Colonic mucosa (tissue), 4 donors: ENCODE measurements at places on chromosomes 7 and 10. TPM values are rescaled to one million over a fixed set of nuclear protein-coding genes. Genes with fewer than 3 reads are reported as not detected.

The LRRD1 gene
- total RNA-seq: not detected

The PON1 gene
- total RNA-seq: not detected

The ERV3-1 gene
- total RNA-seq: 5.5 TPM

The CDC123 gene
- total RNA-seq: 84.5 TPM

The AGK gene
- 21.1 TPM for total RNA-seq

DNA sequence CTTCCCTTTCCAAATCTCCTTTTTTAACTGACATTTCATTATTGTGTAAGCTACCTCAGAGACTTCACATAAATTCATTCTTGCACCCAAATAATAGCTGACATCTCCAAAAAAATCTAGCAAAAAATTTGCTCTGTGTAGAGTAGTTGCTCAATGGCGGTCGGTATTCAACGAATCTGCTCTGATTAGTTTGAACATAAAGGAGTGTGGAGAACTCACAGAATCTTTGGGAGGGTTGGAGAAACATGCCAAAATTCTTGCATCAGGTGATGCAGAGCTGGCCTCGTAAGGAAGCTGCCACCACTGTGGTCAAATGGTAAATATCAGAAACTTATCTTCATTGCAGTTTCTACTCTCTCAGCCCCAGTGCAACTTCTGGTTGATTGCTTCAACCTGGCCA is 201.2 kb upstream of the MDFIC start:
- DNase-seq: no peak

GRCh38 chr7:101146-102046 is 91.0 kb upstream of the FAM20C start:
- DNase-seq: no peak

DNA sequence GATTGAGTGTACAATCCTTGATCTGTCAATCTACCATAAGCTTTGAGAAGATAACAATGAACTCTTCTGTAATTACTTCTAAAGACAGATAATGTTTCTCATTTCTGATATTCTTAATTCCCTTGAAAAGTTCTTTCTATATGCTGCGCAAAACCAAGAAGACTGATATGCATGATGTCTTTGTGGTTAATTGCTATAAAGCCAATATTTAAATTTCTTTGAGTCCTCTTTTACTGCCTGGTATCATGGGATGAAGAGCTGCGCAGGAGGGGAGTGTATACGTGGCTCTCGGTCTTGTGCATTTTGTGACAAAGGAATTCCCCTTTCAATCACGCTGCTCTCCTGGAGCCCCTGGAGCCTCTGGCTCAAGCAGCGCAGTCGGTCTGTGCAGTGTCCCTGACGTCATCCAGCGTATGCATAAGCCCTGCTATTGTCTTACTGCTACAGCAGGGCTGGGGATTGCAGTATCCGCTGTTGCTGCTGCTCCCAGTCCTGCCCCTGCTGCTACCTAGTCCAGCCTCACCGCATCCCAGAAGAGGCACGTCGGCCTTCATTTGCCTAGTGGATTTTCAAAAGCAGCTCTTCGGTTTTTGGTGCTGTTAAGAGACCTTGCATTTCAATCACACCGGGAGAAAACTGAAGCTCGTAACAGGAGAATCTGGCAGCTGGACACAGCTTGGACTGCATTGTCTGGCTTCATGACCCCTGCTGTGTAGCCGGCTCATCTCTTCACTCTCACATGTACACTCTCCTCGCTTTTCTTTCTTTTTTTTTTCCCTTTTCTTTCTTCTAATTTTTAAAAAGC is 66.7 kb downstream of the ST7 start:
- peak; percentile 39 for DNase-seq

GRCh38 chr7:75957021-75957736 is 37.2 kb downstream of the TMEM120A start:
- peak; percentile 85 for DNase-seq

DNA sequence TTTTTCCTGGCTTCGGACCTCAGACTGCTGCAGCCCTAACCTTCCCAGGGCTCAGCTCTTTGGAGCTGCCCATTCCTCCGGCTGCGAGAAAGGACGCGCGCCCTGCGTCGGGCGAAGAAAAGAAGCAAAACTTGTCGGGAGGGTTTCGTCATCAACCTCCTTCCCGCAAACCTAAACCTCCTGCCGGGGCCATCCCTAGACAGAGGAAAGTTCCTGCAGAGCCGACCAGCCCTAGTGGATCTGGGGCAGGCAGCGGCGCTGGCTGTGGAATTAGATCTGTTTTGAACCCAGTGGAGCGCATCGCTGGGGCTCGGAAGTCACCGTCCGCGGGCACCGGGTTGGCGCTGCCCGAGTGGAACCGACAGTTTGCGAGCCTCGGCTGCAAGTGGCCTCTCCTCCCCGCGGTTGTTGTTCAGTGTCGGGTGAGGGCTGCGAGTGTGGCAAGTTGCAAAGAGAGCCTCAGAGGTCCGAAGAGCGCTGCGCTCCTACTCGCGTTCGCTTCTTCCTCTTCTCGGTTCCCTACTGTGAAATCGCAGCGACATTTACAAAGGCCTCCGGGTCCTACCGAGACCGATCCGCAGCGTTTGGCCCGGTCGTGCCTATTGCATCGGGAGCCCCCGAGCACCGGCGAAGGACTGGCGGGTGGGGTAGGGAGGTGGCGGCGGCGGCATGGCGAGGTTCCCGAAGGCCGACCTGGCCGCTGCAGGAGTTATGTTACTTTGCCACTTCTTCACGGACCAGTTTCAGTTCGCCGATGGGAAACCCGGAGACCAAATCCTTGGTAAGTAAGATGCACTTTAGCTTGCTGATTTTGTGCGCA is at the start of gene PLXDC2:
Gene PLXDC2 (plus strand): TSS at position 22 of the 820 bp plus-strand sequence.
- peak; percentile 49 for DNase-seq

GRCh38 chr10:116849248-116850057 is at the start of gene ENO4:
ENO4 (plus strand) TSS chr10:116849499; CDS start chr10:116849567, 68 bp downstream.
- peak; percentile 80 for DNase-seq

- peak; percentile 93 for DNase-seq
Measured at GRCh38 chr10:100998183-100998990, 1.2 kb upstream of the LZTS2 start.

- DNase-seq: no peak
Measured at GRCh38 chr7:142733271-142733670, 16.0 kb upstream of the PRSS1 start.

DNA sequence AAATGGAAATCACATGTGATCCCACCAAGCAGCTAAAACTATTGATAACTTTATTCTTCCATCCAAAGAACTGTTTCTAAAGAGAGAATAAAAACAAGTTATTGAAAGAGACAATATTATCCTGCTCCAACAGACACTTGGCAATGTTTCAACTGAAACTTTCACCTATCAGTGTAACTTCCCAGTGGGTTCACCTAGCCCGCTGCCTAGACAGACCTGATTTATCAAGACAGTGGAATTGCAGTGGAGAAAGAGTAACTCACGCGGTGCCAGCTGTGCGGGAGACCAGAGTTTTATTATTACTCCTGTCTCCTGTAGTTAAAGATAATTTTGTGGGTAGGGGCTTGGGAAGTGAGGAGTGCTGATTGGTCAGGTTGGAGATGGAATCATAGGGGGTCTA is 199.8 kb downstream of the AHR start:
- DNase-seq: no peak
